ENCODE measurements at places on chromosomes 13 and 19. TPM values are rescaled to one million over a fixed set of nuclear protein-coding genes. Genes with fewer than 3 reads are reported as not detected.
A peak's percentile ranks its signal among the peaks of the same experiment; 100 is the strongest.

TNFSF9 gene
- total RNA-seq, result 0.44 TPM

ZNF253 gene
- total RNA-seq, result 12.8 TPM

VSTM2B gene
- total RNA-seq, result not detected

C19orf85 gene
- not detected for total RNA-seq

ZNF814 gene
- 17.0 TPM for total RNA-seq

CYP4F2 gene
- not detected for total RNA-seq

TRAPPC5 gene
- 62.6 TPM for total RNA-seq

C5AR1 gene
- 7.5 TPM for total RNA-seq

SELENOV gene
- total RNA-seq, result not detected

IRGC gene
- total RNA-seq, result not detected

GADD45GIP1 gene
- 31.5 TPM for total RNA-seq

DNA sequence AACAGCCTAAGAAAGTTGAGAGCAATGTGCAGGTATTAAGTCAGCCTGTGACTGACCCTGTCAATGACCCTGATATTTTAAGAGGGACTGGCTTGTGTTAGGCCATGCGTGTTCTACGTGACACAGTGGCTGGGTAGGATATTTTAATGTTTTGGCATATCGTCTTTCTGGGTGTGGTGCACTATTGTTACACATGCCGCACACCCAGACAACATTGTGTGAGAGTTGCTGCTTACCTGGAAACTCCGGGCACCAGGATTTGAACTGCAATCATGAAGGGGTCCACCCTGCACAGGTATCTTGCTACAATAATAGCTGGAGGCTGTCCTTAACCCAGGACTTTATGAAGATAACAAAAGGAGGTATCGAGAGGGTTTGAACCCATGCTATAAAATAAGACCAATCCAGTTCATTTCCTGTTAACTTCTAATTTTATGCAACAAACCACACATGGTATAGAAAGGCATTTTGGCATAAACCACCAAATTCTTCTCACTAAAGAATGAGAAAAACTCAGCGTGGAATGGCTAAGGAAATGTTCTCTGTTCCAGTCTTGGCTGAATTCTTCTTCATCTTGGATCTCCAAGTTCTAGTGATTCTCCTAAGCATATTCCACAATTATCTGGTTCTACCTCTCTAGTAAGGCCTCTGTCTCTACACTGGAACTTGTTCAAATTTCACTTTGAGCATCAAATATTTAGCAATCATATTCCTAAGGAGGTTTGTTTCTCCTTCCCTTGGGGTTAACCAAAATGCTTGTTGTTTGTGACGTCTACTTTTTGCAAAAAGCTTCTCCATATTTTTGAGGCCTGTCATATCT, 38.7 kb upstream of the POMP start:
- H3K4me1 ChIP-seq, result no peaks in the 10 kb centered on the region
- H3K36me3 ChIP-seq, result no peaks in the 10 kb centered on the region
- DNase-seq, result no peak
- H3K27me3 ChIP-seq, result no peaks in the 10 kb centered on the region

GRCh38 chr13:79404361-79404760, 1.7 kb downstream of the RBM26 start:
- H3K36me3 ChIP-seq, result no peaks in the 10 kb centered on the region
- peaks cover 17% of the 10 kb centered on the region for H3K4me1 ChIP-seq
- no peaks in the 10 kb centered on the region for H3K27me3 ChIP-seq
- no peak for DNase-seq

DNA sequence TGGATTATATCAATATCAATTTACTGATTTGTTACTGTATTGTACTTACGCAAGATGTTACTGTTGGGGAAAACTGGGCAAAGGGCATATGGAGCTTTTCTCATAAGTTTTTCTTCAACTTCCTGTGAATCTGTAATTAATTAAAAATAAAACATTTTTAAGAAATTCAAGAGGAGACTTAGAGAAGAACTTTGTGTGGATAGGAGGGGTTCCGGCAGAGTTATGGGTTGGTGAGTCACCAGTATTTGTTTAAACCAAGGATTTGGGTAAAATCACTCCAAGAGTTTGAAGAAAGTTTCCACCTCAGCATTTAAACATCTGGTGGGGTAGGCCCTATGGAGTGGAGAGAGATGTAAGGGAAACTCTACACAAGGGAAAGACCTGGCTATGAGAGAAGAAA, 379.6 kb downstream of the TSHZ3 start:
- no peaks in the 10 kb centered on the region for H3K4me1 ChIP-seq
- no peaks in the 10 kb centered on the region for H3K27me3 ChIP-seq
- H3K36me3 ChIP-seq, result no peaks in the 10 kb centered on the region
- H3K4me3 ChIP-seq, result no peak overlapping the region

DNA sequence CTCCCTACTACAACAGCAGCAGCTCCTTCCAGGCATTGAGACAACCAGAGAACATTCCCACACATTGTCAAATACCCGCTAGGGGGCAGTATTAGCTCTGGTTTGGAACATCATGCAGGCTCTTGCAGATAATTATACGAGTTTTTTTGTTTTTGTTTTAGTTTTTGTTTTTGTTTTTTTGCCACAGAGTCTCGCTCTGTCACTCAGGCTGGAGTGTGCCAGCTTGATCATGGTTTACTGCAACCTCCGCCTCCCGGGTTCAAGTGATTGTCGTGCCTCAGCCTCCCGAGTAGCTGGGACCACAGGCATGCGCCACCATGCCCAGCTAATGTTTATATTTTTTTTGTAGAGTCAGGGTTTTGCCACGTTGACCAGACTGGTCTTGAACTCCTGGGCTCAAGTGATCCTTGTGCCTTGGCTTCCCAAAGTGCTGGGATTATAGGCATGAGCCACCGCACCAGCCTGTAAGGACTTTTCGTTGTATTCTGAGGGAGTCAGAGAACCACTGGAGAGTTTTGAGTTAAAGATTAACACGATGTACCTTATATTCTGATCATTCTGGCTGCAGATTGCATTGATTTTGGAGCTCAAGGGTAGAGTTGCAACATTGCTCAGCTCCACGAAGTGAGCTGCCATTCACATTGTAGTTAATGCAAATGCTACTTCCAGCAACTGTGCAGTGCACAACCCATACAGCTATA, 41.7 kb upstream of the CEACAM20 start:
- H3K27ac ChIP-seq, result no peak overlapping the region
- peaks cover 22% of the 10 kb centered on the region for H3K27me3 ChIP-seq
- no peaks in the 10 kb centered on the region for H3K4me1 ChIP-seq
- H3K36me3 ChIP-seq, result no peaks in the 10 kb centered on the region
- DNase-seq, result no peak

DNA sequence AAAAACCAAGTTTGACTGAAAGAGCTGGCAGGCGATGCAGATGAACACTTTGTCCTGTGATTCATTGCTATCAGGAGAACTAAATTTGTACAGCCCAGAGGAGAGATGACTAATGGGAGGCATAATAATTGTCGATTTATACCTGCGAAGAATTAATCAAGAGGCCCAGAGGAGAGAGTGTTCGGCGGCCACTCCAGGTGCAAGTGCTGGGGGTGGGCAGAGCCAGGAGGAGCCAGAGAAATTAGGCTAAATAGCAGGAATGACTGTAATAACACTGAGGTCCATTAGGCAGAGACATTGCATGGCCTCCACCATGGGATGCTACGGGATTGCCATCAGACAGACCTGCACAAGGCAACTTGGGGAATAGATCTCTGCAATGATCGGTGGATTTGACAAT, 107.7 kb upstream of the UQCRFS1 start:
- no peak overlapping the region for H3K27ac ChIP-seq
- H3K4me3 ChIP-seq, result no peak overlapping the region
- H3K27me3 ChIP-seq, result no peaks in the 10 kb centered on the region

- no peak for DNase-seq
- H3K27ac ChIP-seq, result no peak overlapping the region
- no peaks in the 10 kb centered on the region for H3K36me3 ChIP-seq
- no peaks in the 10 kb centered on the region for H3K4me1 ChIP-seq
These were observed 213.3 kb upstream of the ZNF536 start for GRCh38 chr19:30158893-30159245.

DNA sequence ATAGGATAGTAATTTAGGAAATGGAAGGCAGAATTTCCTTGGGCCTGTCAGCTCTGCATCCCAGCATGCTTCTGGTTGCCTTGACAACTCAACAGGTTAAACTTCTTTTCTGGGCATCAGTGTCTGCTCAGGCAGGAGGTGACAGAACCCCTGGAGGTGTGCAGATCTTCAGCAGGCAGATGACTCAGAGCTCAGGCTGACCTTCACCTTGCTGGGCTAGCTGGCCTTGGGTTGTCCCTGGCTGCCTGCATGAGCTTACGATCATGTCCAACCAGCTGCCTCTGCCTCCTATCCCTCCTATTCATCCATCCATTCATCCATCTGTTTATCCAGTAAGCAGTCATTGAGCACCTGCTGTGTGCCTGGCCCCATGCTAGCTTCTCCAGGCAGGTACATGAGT, 81.2 kb upstream of the KCTD15 start:
- no peaks in the 10 kb centered on the region for H3K36me3 ChIP-seq
- H3K27ac ChIP-seq, result no peak overlapping the region
- no peaks in the 10 kb centered on the region for H3K4me1 ChIP-seq
- peaks cover 3% of the 10 kb centered on the region for H3K27me3 ChIP-seq

DNA sequence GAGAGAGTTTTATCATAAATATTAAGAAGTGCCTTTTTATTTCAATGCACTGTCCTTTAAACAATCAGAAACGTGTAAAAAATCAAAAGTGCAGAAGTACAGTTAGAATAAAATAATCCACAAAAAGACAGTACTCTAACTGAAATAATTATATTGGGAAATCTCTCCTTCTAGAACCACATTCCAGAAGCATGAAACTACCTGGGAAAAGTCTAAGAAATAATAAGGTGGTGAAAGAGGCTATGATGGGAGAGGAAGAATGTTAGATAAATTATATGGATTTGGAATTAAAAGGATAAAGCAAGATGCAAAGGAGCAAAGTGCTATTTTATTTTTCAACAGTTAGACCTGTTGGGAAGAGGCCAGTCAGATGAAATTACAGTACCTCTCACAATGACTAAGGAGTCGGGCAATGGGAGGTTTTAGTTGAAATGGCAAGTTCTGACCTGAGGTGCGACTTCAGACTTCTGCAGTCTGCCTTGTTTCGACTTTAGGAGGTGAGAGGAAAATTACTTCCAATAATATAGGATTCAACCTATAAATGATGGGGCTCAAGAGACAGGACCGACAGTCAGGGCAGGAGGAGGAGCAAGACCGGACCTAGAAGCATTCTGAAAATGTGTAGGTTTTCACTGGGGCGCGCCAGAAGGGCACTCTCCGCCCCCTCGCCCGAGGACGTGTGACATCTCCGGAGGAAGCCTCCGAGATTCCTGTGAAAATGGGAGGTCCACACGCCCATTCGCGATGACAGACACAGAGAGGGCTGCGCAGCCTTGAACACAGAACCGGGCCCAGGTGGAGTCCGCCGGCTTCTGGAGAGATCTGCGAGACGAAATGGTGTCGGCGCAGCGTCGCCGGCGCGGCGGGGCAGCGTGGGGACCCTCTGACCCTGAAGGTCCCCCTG, 717 bp downstream of the SPRYD7 start:
- H3K4me1 ChIP-seq, result no peaks in the 10 kb centered on the region
- peak overlapping the region; percentile 81 for H3K27ac ChIP-seq
- DNase-seq, result peak; percentile 51
- H3K36me3 ChIP-seq, result no peaks in the 10 kb centered on the region
- H3K27me3 ChIP-seq, result no peaks in the 10 kb centered on the region

DNA sequence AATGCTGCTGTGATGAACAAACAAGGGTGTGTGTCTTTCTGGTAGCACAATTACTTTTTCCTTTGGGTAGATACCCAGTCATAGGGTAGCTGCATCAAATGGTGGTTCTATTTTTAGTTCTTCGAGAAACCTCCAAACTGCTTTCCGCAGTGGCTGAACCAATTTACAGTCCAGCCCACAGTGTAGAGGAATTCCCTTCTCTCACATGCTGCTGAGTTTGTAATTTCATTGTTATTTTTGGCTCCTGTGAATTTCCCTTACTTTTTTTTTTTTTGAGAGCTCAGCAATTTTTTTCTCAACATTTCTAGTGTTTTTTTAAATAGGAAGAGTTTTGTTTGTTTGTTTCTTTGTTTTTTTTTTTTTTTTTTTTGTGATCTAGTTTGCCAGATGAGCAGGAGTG, 37.5 kb upstream of the ADGRE1 start:
- H3K27me3 ChIP-seq, result no peaks in the 10 kb centered on the region
- no peaks in the 10 kb centered on the region for H3K36me3 ChIP-seq
- no peaks in the 10 kb centered on the region for H3K4me1 ChIP-seq
- no peak overlapping the region for H3K4me3 ChIP-seq

DNA sequence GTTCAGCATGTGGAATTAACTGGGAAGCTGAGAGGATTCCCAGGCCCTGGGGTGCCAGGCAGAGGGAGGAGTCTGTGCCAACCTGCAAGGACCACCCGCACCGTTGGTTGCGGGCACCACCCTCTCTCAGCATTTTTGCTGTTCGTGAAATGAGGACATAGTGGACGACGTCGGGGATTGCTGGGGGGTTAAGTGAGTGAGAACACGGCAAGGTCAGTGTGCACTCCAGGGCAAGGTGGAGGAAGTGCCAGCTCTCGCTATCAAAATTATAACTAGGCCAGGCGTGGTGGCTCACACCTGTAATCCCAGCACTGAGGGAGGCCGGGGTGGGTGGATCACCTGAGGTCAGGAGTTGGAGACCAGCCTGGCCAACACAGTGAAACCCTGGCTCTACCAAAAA, 2.2 kb downstream of the FXYD3 start:
- peak overlapping the region; percentile 91 for H3K27ac ChIP-seq
- H3K4me1 ChIP-seq, result peaks cover 13% of the 10 kb centered on the region
- no peaks in the 10 kb centered on the region for H3K36me3 ChIP-seq

DNA sequence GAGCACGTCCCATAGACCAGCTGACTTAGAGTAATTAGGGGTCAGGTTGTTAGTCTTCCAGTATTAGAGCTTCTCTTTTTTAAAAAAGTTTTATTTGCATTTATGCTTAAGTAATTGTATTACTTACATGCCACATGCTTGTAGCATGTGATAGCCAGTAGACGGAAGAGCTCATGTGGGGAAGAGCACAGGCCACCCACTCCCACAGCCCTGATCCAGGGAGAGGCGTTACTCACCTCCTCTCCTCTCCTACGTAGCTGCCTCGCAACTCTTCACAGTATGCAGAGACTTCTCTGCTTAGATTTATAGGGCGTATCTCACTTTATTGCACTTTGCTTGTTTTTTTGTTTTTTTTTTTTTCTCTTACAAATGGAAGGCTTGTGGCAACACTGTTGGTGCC, 95.3 kb upstream of the TEX29 start:
- no peaks in the 10 kb centered on the region for H3K27me3 ChIP-seq
- no peak overlapping the region for H3K27ac ChIP-seq
- H3K4me1 ChIP-seq, result no peaks in the 10 kb centered on the region
- no peaks in the 10 kb centered on the region for H3K36me3 ChIP-seq
- no peak for DNase-seq

GRCh38 chr19:52739576-52739975, 4.7 kb upstream of the ZNF611 start:
- DNase-seq, result no peak
- no peaks in the 10 kb centered on the region for H3K36me3 ChIP-seq
- H3K27me3 ChIP-seq, result no peaks in the 10 kb centered on the region
- H3K4me1 ChIP-seq, result no peaks in the 10 kb centered on the region
- no peak overlapping the region for H3K4me3 ChIP-seq

- H3K27ac ChIP-seq, result no peak overlapping the region
- DNase-seq, result no peak
- H3K4me3 ChIP-seq, result no peak overlapping the region
- no peaks in the 10 kb centered on the region for H3K27me3 ChIP-seq
These were observed 52.1 kb downstream of the SIAH3 start for GRCh38 chr13:45799451-45799850.
